ENCODE measurements at places on chromosomes 6 and 20.
A peak's percentile ranks its signal among the peaks of the same experiment; 100 is the strongest.

- no peak for DNase-seq
These were observed 789.7 kb downstream of the FRK start for GRCh38 chr6:115270953-115271352.

DNA sequence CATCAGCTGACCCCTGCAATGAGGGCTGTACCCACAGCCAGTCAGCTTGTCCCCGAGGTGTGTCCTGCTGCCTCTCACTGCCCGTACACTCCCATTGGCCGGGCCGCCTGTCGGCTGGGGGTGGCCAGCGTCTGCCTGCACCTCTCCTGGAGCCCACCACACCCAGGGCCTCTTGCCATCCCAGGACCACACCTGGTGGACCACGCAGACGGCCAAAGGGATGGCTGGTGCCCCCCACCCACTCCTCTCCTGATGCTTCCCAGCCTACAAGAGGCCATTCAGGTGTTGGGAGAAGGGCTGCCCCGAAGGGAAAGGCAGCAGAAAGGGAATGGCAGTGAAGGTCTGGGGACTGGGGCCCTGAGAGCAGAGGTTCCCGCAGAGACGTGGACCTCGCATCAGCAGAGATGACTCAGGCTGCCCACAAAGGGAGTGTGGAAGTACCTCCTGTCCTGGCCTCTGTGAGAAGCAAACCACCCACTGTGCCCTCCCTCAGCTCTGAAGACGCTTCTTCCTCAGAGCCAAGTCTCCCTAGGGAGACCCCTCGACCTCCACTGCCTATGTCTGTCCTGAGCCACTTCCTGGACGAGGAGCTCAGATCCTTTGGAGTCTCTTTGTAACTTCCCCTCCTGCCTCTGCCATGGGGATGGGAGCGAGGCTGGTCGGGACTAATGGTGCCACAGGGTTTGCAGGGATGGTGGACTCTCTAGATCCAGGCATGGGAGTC is 60.9 kb downstream of the PYGB start:
- peak; percentile 54 for DNase-seq

DNA sequence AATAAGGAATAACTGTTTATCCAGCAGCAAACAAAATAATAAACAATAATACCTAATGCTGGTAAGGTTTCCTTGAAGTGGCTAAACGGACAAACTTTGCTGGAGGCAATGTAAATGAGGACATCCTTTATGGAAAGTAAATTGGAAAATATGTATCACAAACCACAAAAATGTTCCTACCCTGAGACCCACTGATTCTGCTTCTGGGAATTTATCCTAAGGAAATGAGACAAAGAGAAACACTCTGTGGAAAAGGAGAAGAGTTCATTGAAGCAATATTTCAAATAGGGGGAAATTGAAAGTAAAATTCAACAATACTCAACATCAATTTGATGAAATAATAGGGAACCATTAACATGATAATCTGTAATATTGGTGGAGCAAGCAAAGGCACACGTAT is 37.9 kb downstream of the MAFB start:
- peak; percentile 78 for DNase-seq

- DNase-seq: no peak
These were observed 342.2 kb upstream of the NT5E start for GRCh38 chr6:85107701-85108100.

- DNase-seq: no peak
These were observed 148.7 kb upstream of the CARMIL1 start for GRCh38 chr6:25130518-25130917.

DNA sequence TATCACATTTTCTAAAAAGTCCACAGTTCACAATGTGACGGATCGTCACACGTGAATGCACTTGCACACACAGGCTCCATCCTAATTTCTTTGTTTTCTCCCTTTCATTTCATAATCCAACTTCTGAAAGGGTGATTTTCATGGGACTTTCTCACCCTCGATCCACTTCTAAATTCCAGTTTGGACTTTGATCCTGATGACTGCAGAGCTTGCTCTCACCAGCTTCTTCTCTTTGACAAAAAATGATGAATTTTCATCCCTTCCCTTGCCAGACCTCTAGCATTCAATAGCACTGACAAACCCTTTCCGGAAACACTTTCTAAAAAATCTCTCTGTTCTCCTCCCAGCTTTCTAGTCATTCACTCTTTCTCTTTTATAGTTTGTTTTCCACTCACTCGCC is 341.2 kb downstream of the SYNE1 start:
- DNase-seq: no peak

- no peak for DNase-seq
These were observed 12.5 kb downstream of the UCKL1 start for GRCh38 chr20:63943808-63944077.

DNA sequence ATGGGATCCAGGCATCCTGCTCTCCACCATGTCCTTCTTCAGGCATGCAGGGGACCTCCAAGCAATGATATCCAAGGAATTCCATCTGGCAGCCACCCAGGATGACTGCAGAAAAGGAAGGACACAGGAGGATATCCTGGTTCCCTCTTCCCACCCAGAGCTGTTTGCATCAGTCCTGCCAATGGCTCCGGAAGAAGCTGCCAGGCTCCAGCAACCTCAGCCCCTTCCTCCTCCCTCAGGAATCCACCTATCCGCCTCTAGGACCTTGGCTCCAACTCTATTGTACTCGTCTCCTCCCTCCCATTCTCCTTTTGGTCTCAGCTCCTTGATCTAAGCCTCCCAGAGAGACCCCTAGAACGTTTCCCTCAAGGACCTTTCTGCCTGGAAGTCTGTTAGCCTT is 733 bp upstream of the PSORS1C2 start:
- DNase-seq: peak; percentile 90

DNA sequence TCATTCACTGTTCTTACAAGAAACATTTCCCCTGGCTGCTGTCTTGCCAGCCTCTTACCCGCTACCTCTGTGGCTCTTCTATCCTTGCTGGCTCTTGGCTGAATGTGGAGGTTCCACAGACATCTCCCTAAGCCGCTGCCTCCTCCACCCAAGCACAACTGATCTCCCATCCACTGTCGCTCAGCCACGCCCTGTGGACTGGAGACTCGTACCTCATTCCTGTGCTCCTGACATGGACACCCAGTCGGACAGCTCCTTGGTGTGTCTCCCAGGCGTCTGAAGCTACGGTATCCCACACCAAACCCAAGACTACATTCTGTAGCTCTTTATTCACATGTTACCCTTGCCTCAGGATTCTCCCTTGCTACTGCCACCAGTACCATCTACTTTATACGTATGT is 19.3 kb downstream of the RAE1 start:
- DNase-seq: no peak

- DNase-seq: no peak
These were observed 19.0 kb downstream of the TIAM2 start for GRCh38 chr6:155014137-155014536.

DNA sequence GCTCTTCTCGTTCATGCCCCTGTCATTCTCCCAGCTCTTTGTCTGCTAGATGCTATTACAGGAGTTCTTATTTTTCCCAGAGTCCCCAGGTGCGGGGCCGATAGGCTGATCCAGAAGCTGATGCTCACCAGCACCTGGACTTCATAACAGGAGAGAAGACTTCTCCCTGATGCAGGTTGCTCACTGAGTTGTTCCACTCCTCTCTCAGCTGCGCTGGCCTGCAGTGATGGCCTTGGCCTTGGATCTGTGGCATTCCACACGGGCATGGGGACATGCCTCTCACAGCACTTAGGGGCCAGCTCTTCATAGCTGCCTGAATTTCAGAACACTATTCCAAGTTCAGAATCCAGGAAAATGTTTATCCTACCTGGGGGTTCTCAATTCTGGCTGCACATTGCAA is 7.1 kb upstream of the TXNDC5 start:
- no peak for DNase-seq

DNA sequence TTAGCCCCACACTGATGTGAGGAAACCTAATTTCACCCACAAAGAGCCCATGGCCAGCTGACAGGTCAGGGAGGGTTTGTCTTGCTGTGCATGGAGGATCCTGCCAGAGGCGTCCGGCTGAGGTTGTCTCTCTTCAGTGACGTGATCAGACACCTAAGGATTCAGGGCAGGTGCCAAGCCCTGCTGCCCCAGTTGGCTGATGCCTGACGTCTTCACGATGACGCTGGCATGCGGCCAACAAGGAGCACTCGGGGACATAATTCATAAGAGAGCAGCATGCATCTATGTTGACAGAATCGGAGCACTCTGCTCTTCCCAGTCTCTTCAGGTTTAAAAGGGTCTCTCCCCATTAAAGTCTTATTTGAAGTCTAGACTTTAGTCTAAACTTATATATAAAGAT is 47.8 kb downstream of the PSMB1 start:
- DNase-seq: no peak

- DNase-seq: no peak
These were observed 16.3 kb downstream of the BPI start for GRCh38 chr20:38320221-38320620.

GRCh38 chr20:4873396-4873795 is 127.9 kb downstream of the SLC23A2 start:
- DNase-seq: no peak

GRCh38 chr6:52352239-52353018 is 9.5 kb upstream of the PAQR8 start:
- peak; percentile 98 for DNase-seq

DNA sequence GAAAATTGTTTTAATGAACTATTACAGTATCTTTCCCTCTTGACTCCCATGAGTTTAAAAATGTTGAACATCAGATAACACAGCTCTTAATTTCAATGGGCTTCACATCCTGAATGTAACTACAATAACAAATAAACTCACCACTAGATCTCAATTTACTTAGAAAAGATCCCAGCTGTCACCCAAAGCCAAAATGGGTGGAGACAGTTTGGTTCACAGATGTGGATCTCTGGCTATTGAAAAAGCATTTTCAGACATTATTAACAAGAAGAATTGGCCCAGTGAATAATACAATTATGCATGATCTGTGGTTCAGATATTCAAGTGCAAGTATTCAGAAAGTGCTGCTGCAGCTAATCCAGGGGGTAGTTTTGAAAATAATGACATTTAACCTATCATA is 184.7 kb upstream of the RALGAPA2 start:
- no peak for DNase-seq

- DNase-seq: no peak
These were observed 162.1 kb upstream of the FKBP1C start for GRCh38 chr6:63049216-63049615.

GRCh38 chr20:63151554-63152321 is 64.2 kb downstream of the YTHDF1 start:
- no peak for DNase-seq

DNA sequence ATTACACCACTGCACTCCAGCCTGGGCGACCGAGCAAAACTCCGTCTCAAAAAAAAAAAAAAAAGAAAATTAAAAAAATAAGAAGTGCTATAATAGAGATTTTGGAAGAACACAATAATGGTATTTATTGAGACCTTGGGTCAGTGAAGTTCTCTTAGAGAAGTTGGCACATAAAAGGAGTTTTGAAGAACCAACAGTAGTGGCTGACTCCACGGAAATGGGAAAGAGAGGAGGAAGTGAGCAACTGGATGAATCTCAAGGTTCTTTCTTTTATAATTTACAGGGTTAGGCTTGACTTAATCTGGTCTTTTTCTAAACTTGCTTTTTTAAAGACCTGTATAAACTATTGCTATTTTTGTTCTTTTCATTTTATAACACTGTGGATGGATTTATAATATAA is 52.8 kb downstream of the TOMM6 start:
- no peak for DNase-seq

DNA sequence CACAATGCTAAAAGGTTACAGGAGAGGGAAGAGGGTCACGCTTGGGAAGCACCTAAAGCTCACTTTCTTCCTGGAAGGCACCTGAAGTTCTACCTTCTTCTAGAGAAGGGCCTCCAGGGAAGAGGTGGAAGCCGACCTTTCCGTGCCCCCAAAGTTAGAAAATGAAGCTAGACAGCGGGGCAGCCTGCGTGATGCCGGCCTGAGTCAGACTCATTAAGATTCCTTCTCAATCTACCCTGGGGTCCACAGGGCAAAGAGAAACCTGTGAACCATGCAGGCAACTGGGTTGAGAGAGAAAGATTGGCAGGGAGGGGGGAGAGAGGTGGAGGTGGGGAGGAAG is 54.8 kb upstream of the CCDC167 start:
- peak; percentile 62 for DNase-seq

DNA sequence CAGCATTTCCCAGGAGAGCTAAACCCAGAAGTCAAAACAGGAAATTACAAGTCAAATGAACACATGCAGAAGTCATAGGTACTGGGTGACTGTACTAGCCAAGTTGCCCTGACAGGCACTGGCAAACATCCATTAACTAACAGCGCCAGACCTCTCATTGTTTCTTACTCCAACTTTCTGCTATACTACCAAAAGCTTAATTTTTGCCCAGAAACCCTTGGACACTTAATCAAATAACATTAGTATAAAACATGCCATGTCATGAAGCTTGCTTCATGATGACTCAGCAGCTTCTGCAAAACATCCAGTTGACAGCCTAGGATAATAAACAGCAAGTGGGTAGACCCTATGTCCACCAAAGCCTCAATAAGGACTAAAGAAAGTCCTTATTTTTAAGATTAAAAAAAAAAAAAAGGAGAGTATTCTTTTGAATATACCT is 3.5 kb downstream of the NUP153 start:
- DNase-seq: peak; percentile 84

DNA sequence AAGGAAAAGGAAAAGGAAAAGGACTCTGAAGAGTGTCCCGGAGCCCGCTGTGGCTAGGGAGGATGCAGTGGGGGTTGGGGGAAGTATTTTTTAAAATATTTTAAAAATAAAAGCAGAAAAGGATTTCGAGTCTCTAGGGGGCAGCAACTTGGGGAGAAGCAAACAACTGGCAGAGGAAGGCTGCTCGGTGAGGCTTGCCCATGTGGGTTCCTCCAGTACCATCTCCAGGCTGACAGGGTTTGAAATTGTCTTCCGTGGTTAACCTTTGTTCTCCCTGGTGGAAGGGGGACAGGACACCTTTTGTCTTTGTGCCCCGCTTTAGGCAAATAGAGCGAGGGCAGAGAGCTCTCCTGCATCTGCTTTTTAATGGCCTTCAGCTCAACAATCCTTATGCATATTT is 60.4 kb upstream of the SNX9 start:
- DNase-seq: no peak

DNA sequence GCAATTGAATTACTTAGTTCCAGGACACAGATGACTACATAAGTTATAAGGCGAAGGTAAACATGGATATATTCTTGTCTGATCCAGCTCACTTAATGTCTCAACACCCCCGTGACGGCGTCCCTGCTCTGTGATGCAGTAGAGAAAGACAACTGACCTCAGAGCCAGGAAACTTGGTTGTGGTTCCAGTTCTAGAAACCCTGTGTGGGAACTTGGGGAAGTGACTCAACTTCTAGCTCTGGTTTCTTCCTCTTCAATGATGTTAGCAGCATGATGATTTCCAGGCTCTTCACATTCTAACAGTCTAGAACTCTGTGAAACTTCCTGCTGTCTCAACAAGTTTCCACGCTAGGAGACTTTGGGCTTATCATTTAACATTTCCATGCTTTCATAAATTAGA is 18.4 kb downstream of the LAMA4 start:
- DNase-seq: no peak

GRCh38 chr6:38320358-38320757 is 319.4 kb downstream of the BTBD9 start:
- DNase-seq: no peak

GRCh38 chr20:64022671-64023360 is 13.2 kb upstream of the C20orf204 start:
- DNase-seq: no peak

GRCh38 chr6:32167154-32167760 is 2.9 kb downstream of the EGFL8 start:
- DNase-seq: no peak

- no peak for DNase-seq
These were observed 77.2 kb downstream of the CD164 start for GRCh38 chr6:109305028-109305427.

- no peak for DNase-seq
These were observed 6.0 kb downstream of the NOX3 start for GRCh38 chr6:155449450-155450239.

- peak; percentile 98 for DNase-seq
These were observed 120.2 kb upstream of the RNF24 start for GRCh38 chr20:4135385-4136077.
